Effector memory CD8-positive, alpha-beta T cell (primary cell): ENCODE measurements at places on chromosomes 16 and 17.

DNA sequence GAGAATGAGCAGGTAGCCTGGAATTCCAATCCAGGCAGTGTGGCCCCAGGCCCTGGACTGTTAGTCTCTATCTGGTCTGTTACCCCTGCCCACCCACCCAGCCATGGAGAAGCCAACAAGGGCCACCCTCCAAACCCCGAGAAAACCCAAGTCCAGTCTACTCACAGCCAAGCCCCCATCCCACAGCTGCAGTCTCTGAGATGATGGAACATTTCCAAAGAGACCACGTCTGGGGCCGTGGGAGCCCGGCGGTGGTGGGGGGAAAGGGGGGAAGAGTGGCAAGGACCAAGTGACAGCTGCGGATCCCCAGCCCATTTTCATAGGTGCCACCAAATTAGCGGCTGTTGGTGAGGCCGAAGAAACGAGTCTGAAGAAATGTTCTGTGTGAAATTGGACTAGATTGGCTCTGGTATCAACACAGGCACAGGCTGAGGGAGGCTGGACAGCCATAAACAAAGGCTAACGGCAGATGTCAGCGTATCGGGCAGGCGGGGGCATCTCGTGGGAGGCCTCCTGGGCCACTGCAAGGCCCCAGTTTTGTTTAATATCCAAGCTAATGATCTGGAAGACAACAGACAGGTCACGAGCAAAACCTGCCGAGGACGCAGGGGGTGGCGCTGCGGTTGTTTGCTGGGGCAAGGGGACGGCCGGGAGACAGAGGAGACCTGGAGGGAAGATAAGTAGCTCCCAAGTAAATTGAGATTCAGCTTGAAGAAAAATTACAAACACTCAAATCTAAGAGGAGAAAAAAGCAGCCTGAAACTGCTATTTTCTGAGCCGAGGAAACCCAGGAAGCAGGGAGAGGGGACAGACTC lies 53.4 kb downstream of the RBFOX3 start:
- no peak for DNase-seq

DNA sequence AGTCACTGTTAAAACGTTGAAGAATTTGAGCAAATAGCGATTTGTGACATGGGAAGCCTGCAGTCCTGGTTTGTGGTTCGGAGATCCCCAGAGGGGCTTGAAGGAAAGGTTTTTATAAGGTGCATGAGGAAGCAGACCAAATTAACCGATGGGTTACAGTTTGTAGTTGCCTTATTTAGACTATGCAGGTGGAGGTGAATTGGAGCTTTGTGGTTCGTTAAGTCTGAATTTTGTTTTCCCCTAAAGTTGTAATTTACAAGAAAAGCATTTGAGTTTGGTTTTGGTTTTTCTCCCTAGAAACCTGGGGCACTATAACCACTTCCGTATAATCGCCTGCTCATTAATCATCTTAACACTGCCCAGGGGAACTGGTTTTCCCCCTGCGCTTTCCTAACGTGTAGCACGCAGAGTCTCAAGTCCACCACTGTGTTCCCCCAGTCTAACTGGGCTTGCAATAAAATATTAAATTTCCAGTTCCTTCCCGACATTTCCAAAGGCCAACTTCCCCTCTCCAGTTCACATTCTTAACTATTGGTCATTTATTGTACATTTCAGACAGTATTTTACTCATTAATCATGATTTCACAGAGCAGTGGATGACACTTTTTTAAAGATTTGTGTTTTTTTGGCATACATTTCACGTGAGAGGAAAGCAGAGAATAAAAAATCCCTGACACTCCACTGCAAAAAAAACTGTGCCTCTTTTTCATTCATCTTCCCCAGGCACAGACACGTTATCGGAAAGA lies 932 bp downstream of the ZNF267 start:
- no peak for DNase-seq

GRCh38 chr16:2690852-2691251 lies 8.5 kb downstream of the KCTD5 start:
- no peak for DNase-seq

DNA sequence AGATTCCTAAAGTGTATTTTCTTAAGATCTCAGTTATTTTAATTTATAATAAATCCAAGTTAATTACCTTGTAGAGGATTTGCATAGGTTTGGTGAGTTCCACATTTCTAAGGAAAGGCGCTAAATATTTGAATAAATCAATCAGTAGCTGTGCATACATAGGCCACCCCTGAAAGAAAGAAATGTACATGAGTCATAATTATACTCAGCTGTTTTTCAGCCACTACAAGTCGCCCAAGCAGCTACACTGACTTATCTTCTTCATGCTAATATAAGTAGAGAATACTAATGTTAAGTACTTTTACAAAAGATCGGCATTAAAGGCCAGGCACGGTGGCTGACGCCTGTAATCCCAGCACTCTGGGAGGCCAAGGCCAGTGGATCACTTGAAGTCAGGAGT lies 14.9 kb downstream of the SETD6 start:
- DNase-seq: no peak

DNA sequence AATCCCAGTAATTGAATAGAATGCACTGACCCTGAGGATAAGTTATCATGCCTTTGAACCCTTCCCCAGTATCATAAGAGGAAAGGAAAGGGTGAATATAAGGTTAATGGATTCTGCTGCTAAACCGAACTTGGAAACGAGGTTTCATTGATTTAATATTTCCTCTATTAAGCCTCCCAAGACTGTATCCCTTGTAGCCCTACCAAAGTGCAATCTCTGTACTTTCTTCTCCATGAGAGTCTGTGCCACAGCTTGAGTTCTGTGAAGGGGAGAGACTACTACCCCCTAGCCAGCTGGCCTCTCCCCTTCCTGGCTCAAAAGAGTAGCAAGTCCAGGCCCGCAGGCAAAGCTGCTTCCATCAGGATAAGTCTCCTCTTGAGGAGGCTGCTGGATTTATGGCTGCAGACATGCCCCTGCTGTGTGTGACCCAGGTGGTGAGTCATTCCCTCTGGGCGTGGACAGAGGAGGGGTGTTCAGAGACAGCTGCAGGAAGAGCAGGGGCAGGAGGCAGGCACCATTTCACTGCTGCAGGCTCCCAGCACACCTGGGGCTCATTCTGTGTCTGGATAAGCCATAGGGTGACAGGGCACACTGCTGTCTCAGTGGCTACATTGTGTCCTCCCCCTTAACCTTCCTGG lies 58.4 kb downstream of the TOM1L2 start:
- no peak for DNase-seq

DNA sequence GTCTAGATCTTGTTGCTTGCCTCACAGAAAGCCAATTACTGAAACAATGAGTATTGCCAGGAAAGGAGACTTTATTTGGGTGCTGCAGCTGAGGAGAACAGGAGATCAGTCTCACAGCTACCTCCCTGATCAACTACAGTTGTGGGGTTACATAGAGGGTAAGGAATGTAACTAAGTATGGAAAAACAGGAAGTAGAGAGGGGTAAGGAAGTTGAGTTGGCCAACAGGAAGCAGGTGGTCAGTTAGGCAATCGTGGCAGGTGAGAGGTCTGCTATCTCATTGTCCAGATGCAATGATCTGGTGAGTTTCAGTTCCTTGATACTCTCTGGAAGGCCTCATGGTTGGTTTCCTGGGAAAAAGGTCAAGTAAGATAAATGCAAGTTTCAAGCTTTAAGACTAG lies 333.1 kb upstream of the GOT2 start:
- no peak for DNase-seq

DNA sequence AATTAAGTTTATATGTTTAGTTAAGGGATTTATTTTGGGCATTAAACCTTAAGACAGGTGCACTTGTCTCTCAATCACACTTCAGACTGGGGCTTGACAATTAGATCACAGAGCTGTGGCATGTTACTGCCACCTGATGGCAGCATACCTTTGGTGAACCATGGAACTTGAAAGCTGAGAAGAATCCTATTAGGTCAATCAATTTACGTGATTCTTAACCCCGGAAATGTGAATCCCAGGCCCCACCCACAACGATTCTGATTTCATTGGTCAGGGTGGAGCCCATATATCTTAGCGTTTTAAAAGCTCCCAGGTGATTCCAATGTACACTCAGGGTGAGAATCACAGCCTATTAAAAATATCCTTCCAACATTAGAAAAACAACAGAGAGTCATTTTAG lies 91.0 kb downstream of the GSG1L start:
- peak; percentile 20 for DNase-seq

GRCh38 chr17:64128787-64129514 lies 993 bp downstream of the ERN1 start:
- no peak for DNase-seq

DNA sequence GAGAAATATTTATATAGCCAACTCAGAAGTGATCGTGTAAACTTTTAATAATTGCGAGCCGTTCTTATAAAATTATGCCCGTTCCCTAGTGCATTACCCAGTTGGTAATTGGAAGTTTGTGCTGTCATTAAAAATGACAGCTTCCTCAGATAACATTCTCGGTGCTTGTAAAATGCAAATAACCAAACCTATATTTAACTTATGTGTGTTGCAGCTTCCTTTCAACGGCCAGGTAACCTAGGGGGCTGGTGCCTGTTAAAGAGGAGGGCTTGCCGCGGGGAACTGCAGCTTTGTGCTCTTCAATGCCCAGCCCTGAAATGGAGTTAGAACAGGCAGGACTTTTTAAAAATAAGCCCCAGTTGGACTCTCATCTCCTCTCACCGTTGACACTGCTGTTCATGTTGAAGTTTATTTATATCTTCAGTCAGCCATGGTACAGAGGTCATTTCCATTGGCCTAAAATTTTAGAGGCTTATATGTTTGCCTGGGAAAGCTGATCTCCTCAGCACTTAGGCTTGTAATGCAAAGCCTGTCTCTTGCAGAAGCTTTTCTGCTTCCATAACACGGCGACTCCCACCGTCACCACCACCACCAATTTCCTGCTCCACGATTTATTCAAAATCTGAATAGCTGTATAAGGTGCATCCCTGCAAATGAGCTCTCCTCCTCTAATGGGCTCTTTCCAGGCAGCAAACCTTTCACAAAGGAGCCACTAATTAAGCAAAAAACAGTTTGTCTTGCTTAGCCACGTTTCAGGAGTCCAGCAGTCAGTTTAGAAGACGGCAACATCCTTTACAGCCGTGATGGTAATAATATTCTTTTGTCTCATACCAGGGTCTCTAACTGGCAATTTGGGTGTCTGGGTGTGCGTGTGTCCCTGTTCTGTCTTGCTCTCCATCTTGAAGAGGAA lies 74.7 kb downstream of the RPA1 start:
- DNase-seq: no peak

DNA sequence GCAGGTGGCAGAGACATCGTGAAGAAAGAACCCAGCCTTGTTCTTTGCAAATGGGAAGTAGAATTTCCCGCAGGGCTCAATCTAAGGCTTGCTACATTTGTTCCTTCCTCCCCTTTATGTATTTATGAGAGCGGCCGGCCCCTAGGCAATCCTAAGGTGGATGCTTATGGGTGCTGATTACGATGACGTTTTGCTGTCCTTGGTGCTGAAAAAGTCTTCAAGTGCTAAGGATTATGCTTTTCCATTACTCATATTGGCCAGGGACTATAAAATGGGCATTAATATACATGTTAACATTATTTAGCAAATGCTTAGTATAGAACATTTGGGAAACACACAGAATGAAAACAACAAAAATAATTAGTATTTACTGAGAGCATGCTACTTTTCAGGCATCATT lies 313.3 kb upstream of the XYLT1 start:
- no peak for DNase-seq

DNA sequence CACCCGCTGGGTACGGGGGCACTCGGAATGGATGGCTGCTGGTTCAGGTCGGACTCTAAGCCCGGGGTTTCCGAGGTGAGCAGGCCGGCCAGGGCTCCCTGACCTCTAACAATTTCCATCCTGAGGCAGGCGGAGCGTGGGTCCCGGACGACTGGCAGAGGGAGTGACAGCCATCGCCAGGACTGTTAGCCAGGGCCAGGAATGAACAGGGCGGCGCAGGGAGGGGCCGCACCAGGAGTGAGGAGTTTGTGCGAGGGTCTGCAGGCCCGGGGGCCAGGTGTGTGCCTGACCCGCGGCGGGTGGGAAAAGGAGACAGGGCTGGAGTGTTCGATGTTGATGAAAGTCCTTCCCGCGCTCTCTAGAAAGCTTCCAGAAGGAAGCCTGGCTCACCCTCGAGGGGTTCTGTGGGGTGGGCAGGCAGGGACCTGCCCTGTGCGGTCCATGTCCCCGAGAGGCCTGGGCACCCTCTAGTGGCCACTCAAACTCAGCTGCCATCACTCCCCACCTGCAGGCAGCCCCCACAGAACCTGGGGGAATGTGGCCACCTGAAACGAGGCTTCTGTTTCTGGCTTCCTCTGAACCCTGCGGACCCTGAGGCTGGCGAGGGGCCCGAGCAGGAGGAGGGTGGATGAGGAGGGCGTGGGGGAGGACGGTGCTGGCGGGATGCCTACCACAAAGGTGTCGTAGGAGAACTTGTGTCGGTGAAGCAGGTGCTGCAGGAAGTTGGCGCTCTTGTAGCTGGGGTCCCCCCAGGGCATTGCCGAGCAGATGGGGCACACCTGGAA lies 8.2 kb downstream of the RNF166 start:
- DNase-seq: no peak

DNA sequence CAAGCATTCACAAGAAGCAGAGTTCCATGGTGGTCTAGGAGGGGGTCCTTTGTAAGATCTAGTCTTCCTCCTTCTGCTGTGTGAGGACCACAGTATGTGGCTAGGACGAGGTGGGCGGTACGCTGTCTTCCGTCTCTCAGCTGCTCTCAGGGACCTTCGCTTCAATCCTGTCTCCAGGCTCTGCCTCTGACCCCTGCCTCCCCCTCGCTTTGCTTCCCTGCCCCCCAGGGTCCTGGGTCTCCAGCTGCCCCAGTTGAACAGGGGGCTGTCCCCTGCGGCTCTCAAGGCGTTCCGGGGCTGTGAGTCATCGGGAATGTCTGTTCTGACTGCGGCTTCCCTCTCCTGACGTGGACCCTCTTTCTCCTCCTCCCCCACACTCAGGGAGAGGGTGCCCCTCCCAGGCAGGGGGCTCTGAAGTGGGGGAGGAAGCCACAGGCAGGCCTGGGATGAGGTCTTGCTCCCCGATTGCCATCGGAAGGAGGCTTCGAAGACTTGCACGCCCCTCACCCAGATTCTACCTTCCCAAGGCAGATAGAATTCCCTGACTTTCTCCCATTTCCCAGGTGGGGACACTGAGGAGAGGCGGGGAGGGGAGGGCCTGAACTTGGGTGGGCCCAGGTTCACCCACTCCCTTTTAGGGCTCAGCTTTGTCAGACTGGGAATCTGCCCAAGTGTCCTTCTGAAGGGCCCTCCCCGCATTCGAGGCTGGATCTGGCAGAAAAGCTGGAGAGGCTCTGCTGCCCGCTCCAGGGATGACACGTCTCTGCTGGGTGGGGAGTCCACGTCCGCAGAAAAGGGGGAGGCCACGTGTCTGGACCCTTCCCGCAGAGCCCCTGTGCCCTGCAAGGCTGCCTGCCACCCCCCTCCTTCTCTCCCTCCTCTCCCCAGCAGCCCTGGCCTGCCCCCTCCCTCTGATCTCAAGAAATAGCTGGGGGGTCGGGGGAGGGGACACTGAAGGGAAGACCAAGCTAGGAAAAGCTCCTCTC lies 9.1 kb upstream of the COL1A1 start:
- DNase-seq: no peak

- DNase-seq: no peak
Observed at GRCh38 chr16:59126486-59126885, 392.4 kb upstream of the GOT2 start.

- DNase-seq: no peak
Observed at GRCh38 chr17:57915985-57916757, 39.0 kb downstream of the CUEDC1 start.

- no peak for DNase-seq
Observed at GRCh38 chr17:75456039-75456416, 407 bp upstream of the TMEM94 start.
